Camera-type eye (tissue), 1 donor: ENCODE measurements at places on chromosomes 5 and 9. TPM values are rescaled to one million over a fixed set of nuclear protein-coding genes. Genes with fewer than 3 reads are reported as not detected.

The CCL21 gene
- total RNA-seq: 16.9 TPM

The IFNA2 gene
- not detected for total RNA-seq

The SPINK7 gene
- total RNA-seq: not detected

The SV2C gene
- total RNA-seq: 3.1 TPM

The HTR1A gene
- total RNA-seq: not detected

The CTSL gene
- 79.5 TPM for total RNA-seq

The DCTN4 gene
- total RNA-seq: 126 TPM

The DOLPP1 gene
- total RNA-seq: 8.9 TPM

The PRDM12 gene
- total RNA-seq: not detected
